ENCODE measurements at places on chromosomes 13 and 19.

- no peak for DNase-seq
These were observed 23.2 kb upstream of the CYP2A13 start for GRCh38 chr19:41064974-41065569.

- no peak for DNase-seq
These were observed 274.7 kb downstream of the FOXO1 start for GRCh38 chr13:40391788-40392187.

DNA sequence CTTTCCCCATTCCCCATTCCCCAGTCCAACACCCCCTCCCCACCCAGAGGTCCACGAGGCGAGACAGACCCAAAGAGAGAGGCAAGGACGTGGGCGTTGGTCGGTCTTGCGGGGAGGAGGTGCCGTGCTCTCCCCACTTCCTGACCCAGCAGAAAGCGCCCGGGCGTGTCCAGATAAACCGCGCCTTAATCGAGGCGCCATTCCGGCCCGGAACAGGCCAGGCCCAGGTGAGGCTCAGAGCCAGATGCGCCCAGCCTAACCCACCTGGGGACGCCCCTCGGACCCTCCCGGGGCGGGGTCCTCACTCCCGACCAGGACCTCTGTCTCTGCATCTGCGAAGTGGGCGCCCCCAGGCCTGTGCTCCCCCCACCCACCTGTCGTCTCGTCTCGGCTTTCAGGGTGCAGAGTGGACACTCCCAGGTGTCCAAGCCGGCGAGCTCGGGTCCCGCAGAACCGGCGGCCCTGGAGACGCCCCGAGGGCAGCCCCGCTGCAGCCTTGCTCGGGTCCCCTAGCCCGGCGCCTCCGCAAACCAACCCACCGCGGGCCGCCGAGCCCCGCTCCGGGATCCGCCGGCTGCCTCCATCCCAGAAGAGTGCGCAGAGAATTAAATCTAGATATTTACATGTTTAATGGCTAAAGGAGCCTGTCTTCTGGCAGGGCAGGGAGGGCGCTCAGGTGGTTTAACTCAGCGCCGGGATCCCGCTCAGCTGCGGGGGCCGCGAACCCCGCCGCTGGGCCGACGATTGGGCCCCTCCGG, 5.0 kb upstream of the ONECUT3 start:
- DNase-seq: no peak

GRCh38 chr13:24146961-24147569, 13.5 kb upstream of the SPATA13 start:
- no peak for DNase-seq

GRCh38 chr19:16585808-16586476, 13.7 kb upstream of the SLC35E1 start:
- DNase-seq: no peak

- DNase-seq: no peak
These were observed 40.4 kb downstream of the INTS6 start for GRCh38 chr13:51412431-51412830.

DNA sequence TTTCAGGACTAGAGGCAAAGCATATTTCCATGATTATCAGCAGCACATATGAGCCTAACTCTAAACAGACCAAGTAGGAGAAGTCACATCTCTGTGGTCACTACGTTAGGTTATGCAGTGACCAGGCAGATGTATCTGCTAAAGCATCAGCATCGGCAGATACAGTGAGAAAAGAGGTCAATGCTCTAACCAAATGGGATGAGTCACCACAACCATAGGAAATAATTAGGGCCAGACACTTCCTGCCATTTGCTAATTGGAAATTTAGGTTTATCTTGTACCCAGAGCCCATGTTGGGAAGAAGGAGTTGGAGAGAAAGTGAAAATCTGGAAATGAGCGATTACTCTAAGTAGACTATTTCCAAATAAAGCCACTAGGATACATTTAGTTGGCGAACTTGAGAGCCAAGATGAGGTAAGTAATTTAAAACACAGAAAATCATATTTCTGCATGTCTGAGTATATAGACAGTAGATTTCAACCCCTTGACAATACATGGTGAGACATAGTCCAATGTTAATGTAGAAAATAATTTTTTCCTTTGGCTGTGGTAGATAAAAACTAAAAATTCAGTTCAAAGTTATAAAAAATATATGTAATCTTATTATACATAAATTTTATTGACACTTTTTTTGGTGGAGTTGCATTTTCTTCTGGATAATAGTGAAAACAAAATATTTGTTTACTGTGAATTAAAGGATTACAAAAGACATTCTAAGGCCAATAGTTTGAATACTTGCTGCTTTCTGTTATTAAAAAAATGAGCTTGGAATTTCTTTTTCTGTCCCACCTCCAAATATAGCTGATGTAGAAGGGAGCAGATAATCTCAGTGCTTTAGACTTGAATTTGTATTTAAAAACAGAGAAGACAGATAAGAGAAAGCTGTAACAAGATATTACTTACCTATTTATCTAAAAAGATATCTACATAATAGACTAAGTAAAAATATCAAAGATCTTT, 104.4 kb upstream of the CSNK1A1L start:
- DNase-seq: no peak

GRCh38 chr19:7926727-7927604, 1.0 kb upstream of the CTXN1 start:
- DNase-seq: no peak

DNA sequence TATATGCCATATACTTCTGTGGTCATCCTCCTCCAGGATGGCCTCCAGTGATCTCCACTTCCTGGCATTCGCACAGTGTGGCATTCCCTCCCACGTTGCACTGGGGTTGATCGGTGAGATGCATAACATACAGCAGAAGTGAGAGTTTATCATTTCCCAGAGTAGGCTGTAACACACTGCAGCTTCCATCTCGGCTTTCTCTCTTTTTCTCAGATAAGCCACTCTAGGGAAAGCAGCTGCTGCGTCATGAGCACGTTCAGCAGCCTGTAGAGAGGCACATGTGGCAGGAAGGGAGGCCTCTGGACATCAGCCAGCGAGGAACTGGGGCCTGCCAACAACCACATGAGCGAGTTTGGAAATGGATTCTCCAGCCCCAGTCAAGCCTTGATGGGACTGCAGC, 807.1 kb downstream of the DIAPH3 start:
- DNase-seq: no peak

Data from stimulated activated CD8-positive, alpha-beta memory T cell treated with anti-CD3 and anti-CD28 coated beads, Interleukin-4, amount 100 ng/mL, for 1 hour (primary cell).